ENCODE measurements at places on chromosomes 11 and 22. TPM values are rescaled to one million over a fixed set of nuclear protein-coding genes. Genes with fewer than 3 reads are reported as not detected.

The NLRP14 gene
- 0.99 TPM for total RNA-seq

The CRYBB3 gene
- not detected for total RNA-seq

The GPHA2 gene
- 1.3 TPM for total RNA-seq

The TNNT3 gene
- total RNA-seq: 410 TPM

Measured in metanephros (tissue), 2 donors.